ENCODE measurements at places on chromosomes 4 and X.

DNA sequence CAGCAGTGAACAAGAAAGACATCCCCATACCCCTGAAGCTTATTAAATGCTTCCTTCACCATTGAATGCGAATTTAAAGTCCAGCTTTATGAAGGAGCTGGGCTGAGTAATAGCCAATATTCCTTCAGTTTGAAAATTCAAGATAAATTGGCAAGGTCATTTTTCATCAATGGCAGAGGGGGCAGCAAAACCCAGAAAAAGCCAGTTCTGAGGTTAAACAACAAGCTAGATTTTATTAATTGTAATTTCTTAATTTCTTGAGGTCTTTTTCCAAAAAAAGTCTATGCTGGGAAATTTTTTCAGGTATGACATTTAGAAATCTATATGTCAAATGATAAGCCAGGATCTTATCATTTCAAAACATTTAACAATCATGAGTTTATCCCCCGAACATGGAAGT lies 808.9 kb downstream of the RPA4 start:
- no peak for DNase-seq

DNA sequence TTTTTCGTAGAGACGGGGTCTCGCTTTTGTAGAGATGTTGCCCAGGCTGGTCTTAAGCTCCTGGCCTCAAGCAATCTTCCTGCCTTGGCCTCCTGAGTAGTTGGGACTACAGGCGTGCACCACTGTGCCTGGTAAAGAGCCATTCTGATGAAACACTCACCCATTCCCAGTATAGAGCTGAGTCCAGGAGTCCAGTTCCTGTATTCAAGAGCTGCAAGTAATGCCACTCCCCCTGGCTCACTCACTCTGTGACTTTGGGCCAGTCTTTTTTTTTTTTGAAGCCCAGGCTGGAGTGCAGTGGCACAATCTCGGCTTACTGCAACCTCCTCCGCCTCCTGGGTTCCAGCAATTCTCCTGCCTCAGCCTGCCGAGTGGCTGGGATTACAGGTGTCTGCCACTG lies 3.5 kb downstream of the CCDC22 start:
- no peak for DNase-seq

DNA sequence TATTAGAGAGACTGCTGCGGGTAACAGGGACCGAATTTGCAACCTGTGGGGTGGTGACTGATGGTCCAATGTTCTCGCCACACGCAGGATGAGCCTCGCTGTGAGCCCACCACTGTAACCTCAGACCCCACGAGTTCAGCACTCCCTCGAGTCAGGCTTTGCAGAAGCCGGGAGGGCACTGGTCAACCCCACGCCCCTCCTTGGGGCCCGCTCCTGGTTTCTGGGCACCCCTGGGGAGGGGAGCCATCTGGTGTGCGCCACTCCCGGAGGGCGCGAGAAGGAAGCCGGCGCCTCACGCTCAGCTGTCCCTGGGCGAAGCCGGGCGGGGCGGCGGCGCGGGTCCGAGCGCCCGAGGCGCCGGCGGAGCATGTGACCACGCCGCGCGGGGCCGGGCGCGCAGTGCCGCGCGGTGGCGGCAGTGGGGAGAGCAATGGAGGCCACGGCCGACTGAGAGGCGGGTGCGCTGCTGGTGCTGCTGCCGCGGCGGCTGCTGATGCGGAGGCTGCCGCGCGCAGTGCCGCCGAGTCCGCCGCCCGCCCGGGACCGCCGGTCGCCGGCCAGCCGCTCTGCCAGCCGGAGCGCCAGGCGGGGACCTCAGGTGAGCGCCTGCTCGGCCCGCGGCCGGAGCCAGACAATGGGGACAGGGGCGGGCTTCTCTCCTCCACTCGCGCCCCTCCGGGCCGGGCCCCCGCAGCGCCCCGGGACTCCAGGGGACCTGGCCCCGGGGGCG lies 100.1 kb downstream of the CEP135 start:
- DNase-seq, result no peak

DNA sequence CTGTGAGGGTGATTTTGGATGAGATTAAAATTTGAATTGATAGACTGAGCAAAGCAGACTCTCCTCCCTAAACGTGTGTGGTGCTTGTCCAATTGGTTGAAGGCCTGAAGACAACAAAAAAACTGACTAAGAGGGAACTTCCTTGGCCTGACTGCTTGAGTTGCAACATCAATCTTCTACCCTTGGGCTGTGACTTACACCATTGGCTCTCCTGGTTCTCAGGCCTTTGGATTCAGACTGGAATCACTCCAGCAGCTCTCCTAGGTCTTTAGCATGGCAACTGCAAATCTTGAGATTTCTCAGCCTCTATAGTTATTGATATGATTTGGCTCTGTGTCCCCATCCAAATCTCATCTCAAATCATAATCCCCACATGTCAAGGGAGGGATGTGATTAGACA lies 49.7 kb upstream of the IGFBP7 start:
- no peak for DNase-seq

DNA sequence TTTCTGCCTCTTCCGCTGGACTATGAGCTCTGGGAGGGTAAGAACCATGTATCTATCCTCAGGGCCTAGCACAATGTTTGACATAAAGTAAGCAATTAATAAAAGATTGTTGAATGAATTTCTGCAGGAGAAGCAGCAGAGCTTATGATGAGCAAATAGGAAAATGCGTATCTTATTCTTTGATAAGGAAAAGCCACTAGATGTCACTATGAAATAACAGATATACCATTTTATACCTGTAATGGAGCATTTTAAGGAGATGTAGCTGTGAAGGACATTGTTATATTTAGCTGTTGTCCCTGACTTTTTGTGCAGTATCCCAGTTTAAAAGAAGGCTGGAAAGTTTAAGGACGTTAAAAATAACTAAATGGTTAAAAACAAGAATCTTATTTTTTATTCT lies 147.2 kb upstream of the MBNL3 start:
- no peak for DNase-seq

DNA sequence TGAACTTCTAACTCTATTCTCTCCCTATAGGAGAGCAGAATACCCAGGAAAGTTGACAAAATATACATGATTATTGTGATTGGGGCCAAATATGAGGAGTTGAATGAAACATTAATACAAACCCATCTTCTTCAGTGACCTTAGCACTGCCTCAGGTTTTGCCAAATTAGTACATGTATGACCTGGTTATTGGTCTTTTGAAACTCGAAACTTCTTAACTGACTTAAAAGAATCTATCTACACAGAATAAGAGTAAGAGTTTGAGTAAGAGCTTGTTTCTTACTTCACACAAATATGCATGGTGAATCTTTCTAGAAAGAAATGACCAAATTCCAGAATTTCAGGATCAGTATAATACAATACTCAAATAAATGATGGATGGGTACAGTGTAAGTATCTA lies 213.0 kb upstream of the GK2 start:
- DNase-seq, result no peak

- no peak for DNase-seq
These were observed 35.5 kb downstream of the TET2 start for GRCh38 chr4:105182211-105182610.

DNA sequence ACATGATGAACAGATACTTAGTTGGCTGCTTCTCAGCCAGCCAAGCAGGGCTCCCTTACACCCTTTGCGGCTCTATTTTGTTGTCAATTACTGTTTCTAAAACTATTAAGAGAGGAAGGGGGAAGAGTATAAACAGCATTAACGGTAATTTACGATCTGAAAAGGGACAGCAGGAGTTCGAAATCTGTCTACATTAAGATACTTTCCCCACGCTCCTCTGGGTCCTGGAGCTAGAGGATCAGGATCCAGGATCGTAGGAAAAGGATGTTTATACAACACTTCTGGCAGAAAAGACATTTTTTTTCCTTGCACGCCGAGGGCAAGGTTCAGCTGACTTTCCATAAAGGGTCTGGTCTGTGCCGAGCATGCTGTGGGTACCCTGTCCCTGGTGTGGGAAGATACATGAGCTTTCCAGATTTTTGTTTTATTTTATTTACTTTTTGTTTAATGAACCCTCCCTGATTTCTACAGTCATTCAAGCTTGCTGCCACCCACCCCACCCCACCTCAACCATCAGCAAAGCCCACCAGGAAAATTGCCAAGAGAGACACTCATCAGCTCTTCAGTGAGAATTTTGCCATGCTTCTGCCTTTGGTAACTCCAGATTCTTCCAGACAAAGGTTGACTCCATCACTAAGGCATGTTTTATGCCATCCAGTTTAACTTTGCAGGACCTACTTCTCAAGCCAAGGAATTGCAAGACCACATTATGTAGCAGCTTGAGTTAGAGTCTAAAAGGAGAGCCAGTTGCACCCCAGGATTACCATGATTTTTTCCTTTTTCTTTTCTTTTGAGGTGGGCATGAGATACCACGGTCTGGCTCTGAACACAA lies 188.1 kb downstream of the QDPR start:
- DNase-seq, result no peak

DNA sequence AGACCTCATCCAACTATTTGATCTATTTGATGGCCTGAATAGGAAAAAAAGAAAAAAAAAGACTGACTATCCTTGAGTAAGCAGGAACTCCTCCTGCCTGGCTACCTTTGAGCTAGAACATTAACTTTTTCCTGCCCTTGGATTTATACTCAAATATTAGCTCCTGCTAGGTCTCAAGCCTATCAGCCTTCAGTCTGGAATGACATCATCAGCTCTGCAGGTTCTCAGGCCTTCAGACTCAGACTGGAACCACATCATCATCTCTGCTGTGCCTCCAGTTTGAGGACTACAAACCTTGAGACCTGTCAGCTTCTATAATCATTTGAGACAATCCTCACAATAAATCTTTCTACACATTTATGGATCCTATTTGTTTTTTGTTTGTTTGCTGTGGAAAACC lies 754.0 kb upstream of the SLIT2 start:
- DNase-seq, result no peak

DNA sequence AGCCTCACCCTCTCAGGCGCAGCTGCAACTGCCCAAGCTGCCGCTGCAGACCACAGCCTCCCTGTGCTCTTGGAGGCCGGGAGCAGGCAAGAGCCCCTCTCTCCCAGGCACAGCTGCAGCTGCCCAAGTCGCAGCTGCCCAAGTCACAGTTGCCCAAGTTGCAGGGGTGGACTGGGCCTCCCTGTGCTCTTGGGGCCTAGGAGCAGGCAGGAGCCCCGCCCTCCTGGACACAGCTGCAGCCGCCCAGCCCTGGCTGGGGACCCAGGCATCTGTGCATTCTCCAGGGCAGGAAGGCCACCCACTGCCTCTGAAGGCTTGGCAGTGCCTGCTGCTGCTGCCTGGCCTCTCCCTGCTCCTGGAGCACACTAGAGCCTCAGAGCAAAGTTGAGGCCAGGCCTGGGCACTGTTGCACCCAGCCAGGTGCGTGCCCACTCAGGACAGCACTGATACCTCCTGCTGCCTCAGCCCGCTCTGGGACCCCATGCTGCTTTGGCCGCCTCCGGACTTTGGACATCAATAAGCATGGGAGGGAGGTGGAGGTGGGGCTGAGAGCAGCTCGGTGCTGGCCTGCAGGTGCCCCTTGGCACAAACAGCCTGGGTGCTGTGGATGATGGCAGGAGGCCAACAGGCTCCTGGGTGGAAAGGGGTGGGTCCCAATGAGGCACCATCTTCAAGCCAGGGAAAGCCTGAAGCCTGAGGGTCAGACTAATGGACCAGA lies 247.5 kb downstream of the PDGFC start:
- DNase-seq, result no peak

DNA sequence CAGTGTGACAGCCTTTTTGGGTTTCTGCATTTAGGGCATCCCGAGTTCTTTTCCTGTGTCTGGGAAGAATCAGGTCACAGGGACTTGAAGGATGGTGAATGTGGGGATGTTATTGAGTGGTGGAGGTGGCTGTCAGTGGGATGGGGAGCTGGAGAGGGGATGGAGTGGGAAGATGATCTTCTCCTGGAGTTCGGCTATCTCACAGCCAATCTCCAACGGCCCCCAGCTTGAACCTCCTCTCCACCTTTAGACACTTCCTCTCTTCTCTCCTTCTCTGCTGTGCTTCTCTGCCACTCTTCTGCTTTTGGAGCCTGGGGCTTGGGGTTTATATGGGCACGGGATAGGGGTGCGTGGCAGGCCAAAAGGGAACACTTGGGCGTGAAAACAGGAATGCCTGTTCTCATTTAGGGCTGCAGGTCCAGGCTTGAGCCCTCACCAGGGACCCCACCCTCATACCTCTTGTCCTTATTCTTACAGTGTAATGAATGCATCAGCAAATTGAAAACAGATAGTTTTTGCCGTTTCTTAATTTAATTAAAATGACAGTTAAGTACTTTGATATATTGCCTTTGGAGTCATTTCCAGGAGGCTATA lies 37.5 kb downstream of the USP9X start:
- DNase-seq, result no peak

- no peak for DNase-seq
These were observed 1.1 kb upstream of the TBC1D14 start for GRCh38 chr4:6908432-6909112.

GRCh38 chrX:94492541-94492940 lies 818.5 kb downstream of the FAM133A start:
- DNase-seq, result no peak

GRCh38 chr4:114281164-114281960 lies 301.9 kb upstream of the ARSJ start:
- DNase-seq, result no peak

- no peak for DNase-seq
These were observed 502.3 kb upstream of the DIAPH2 start for GRCh38 chrX:96182366-96182765.

- DNase-seq, result no peak
These were observed 32.1 kb downstream of the XK start for GRCh38 chrX:37717708-37718107.

- no peak for DNase-seq
These were observed 59.0 kb upstream of the DYNLT3 start for GRCh38 chrX:37906357-37906756.

- DNase-seq, result peak; percentile 27
These were observed 50.3 kb upstream of the ENPP6 start for GRCh38 chr4:184267673-184268583.

DNA sequence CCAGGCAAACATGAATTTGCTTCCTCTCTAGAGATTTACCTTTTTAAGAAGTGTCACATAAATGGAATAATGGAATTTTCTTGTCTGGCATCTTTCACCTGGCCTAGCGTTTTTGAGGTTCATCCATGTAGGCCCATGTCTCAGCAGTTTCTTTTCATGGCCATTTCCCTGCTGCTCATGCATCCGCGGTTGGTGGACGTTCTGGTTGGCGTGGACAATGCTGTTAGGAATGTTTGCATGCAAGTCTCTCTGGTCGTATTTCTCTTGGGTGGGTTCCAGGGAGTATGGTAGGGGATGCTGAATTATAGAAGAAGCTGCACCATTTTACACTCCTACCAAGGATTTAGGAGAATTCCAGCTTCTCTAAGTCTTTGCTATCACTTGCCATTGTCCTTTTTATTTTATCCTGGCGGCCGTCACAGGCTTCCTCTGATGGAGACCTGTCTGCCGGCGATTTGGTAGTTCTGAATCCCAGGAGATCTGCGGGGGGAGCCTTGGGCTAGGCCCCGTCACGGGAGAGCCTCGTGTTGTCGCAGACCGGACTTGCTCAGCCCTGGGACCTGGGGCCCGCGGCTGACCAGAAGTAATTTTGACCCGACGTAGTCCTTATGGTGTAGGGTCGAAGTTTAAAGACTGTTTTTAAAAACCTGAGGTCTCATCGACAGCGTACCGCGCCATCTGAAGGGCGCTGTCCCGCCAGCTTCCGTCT lies 56.9 kb upstream of the TADA2B start:
- DNase-seq, result no peak

All from stimulated activated CD8-positive, alpha-beta memory T cell treated with anti-CD3 and anti-CD28 coated beads, Interleukin-2, amount 100 ng/mL, for 1 hour (primary cell).